Activated naive CD4-positive, alpha-beta T cell treated with anti-CD3 and anti-CD28 coated beads for 36 hours (primary cell): ENCODE measurements at places on chromosomes 16 and 17.

DNA sequence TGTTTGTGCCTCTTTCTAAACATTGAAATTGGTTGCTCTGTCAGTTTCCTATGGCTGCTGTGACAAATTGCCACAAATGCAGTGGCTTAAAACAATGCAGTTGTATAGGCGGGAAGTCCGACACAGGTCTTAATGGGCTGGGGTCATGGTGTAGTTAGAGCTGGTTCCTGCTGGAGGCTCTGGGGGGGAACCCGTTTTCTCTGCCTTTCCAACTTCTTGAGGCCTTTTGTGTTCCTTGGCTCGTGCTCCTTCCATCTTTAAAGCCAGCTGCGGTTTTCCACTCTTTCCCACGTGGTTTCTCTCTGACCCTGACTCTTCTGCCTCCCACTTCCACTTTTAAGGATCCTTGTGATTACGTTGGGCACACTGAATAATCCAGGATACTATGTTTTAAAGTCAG is 12.5 kb downstream of the EPN2 start:
- no peak for DNase-seq

DNA sequence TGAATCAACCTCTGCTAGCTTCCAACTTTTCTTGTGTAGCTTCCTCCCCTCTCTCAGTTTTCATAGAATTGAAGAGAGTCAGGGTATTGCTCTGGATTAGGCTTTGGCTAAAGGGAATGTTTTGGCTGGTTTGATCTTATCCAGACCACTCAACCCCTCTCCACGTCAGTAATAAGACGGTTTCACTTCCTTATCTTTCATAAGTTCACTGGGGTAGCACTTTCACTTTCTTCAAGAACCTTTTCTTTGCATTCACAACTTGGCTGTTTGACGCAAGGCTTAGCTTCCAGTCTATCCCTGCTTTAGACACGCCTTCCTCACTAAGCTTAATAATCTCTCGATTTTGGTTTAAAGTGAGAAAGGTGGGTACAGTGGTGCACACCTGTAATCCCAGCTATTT is 29.7 kb upstream of the OR1A2 start:
- DNase-seq, result no peak

DNA sequence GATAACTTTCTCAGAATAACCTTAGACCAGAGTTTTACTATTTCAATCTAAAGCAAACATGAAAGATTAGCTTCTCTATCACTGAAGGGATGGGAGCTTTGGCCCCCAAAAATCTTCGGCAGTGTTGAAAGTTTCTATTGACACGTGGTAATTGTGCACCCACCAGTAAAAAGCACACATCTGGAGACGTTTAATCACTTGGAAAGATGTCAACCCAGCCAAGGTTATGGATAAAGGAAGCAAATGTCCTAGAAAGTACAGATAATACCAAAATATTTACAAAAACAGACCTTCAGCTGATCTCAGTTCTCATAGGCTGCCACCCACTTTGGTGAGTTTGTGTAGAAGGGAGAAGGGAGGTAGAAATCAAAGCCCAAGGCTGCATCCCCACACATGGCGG is 5.3 kb downstream of the MYCBPAP start:
- no peak for DNase-seq

DNA sequence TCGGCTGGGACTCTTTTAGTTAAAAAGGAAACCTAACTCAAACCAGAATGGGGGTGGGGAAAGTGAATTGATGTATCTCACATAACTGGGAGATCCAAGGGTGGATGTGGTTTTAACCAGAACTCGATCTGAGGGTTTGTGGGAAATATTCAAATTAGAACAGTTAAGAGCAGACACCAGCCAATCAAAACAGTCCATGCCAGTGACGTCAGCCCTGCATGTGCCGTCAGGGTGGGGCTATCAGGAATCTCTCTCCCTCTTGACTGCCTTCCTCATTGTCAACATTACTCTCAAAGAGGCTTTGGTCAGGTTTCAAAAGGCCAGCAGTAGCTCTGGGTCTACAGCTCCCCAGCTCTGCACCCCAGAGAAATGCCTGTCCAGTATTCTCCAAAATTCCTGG is 94.2 kb upstream of the HSBP1 start:
- no peak for DNase-seq

DNA sequence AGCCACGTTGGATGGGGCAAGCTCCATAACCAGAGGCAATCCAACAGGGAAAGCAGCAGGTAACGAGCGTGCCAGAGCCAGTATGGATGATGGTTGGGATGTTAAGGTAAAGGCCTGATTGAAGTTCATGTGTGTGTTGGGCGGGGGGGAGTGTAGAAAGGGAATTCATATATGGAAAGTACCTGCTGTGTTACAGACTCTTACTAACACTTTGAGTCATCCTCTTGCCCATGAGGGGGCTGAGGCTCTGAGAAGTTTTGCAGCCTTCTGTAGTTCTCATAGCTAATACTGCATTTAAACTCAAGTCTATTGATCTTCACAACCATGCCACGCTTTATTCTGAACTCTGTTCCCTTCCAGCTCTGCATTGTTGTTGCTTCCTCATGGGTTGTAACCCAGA is 28.5 kb downstream of the SYCE1L start:
- DNase-seq, result peak; percentile 35

DNA sequence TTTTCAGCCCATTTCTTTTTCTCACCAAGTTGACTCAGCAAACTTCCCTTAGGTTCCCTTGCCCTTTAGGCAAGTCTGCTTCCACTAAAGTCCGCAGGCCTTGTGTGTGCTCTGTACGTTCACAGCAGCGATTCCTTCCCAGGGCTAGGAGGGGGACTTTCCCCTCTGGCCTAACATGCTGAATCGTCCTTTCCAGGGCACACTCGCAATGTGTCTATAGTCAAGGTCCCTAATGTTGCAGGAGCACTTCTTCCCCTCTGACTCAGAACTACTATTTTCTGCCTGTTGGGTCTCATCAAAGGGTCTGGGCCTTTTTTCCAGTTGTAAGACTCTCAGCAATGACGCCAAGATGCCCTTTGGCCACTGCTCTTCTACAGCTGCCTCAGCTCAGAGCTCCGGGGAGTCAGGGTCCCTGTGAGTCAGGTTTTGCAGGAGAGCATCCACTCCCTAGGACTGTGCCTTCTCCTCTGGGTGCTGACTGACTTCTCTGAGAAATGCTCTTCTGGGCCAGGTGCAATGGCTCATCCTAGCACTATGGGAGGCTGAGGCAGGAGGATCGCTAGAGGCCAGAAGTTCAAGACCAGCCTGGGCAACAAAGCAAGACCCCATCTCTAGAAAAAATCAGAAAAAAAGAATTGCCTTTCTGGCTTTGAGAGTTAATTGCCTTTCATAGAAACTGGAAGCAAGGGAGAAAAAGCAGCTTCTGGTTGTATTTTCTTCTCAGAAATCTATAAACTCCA is 64.4 kb upstream of the TBX2 start:
- no peak for DNase-seq

DNA sequence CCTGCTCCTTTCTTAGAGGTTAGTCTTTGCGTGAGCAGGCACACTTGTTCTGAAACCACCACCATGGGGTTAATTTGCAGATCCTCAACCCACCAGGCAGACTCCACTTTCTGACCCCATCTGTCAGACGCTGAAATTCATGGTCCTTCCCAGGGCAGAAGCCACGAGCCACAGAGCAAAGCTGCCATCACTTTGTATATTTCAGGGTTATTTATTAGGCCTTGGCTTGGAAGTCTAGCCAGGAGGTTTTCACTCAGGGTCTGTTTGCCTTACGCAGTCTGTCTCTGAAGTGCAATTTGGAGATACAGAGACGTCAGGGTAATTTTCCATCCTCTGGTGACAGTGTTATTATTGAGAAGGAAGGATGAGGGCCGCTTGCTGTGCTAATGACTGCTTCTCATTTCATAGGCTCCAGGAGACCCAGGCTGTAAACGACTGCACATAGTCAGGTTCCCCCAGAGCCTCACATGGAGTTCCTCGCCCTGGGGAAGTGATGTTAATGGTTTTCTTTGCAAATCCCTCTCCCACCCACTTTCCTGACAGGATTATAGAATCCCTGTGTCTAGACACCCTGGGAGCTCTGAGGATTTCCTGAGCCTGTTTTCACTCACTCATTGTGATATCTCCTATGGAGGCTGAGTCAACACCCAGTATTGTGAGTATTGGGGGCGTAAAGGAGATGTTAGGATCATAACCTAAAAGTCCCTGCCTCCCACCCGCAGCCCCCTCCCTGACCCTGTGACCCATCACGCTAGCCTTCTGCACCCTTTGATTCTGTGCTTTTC is 269.0 kb downstream of the ABCC12 start:
- DNase-seq, result no peak

DNA sequence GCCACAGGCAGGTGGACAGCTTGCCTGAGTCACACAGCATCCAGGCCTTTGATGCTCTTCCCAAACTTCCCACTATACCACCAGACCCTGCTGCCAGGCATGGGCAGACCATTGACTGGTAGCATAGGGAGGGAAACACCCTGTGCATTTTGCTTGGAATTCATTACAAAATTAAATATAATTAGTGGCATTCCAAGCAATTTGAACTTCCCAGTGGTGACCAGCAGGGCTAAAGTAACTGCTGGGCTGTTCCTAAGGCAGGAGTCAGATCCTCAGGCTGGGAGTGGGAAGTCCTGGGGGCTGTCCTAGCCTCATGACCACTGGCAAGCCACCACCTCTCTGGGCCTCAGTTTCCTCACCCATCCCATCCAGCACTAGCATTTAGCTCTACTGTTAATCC is 3.8 kb downstream of the PRR15L start:
- DNase-seq, result no peak

GRCh38 chr16:27421961-27422740 is 20.2 kb downstream of the IL21R start:
- no peak for DNase-seq

GRCh38 chr17:72219824-72220493 is 99.1 kb downstream of the SOX9 start:
- no peak for DNase-seq

GRCh38 chr16:3948378-3948995 is 68.0 kb upstream of the CREBBP start:
- DNase-seq, result no peak

- DNase-seq, result no peak
These were observed 18.9 kb downstream of the ACSF3 start for GRCh38 chr16:89112377-89113151.

DNA sequence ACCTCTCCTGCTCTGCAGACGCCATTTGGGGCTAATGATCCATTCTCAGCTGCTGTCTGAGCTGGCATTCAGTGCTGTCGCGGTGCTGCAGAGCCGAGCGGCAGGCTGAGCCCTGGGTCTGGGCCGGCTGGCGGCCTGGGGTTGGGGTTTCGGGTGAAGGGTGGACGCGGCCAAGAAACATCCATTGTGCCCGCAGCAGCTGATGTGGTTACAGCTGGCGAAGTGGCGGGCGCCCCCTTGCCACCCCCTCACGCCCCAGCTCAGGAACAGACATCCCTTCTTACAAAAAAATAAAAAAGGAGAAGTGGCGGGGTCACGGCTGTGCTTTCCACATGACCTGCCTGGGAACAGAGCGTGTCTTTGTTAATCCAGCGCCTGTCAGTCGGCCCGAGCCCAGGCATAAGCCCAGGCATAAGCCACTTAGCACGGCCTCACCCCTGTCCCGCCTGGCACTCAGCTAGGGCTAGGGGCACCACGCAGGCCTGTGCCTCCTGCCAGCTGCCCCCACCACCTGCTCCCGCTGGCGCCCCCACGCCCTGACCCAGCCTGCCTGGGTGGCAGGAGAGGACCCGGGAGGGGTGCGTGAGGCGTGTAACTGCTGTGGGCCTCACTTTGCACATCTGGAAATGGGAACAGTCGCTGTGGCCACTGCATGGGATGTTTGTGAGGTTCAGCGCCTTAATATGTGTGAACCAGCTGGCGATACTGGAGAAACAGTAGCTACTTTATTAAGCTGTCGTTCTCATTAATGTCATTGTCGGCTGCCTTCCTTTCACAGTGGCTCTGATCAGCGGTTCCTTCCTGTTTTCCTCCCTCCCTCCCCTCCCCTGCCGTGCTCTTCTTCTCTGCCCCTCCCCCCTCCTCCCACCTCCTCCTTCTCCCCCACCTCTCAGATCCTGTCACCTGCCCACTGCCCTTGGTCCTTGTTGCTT is 197.7 kb upstream of the CIBAR2 start:
- peak; percentile 63 for DNase-seq

- no peak for DNase-seq
These were observed 44.7 kb downstream of the CPNE2 start for GRCh38 chr16:57137043-57137442.

GRCh38 chr16:89325861-89326471 is 108.5 kb downstream of the ZNF778 start:
- peak; percentile 44 for DNase-seq

GRCh38 chr17:40341808-40342503 is 22.6 kb downstream of the GJD3 start:
- no peak for DNase-seq

DNA sequence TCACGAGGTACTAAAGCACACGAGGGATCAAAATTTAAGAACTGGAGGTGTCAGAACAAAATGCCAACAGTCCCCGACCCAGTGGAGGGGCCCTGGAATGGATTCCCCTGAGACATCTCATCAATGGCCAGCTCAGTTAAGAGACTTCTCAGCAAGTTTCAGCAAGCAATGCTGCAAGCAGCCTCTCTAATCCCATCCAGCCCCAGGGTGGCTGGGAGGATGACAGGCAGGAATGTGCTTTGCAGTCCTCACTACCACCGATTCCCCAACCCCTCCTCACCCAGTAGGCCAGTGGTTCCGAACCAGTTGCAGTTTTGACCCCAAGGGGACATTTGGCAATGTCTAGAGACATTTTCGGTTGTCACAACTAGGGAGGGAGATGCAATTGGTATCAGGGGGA is 8.7 kb downstream of the GPRC5B start:
- no peak for DNase-seq

- DNase-seq, result peak; percentile 27
These were observed 35.2 kb downstream of the USP7 start for GRCh38 chr16:8928467-8928957.
